C1 segment of cervical spinal cord (tissue), 14 donors: ENCODE measurements at places on chromosomes 4 and X.
A peak's percentile ranks its signal among the peaks of the same experiment; 100 is the strongest.

- DNase-seq = no peak
Observed at GRCh38 chr4:31998807-31999206, 1278.6 kb downstream of the PCDH7 start.

- DNase-seq = no peak
Observed at GRCh38 chrX:134990475-134990800, 353 bp upstream of the SMIM10 start.

- DNase-seq = no peak
Observed at GRCh38 chrX:101229170-101229569, 9.6 kb downstream of the DRP2 start.

- no peak for DNase-seq
Observed at GRCh38 chr4:26083987-26084386, 170.0 kb downstream of the SMIM20 start.

DNA sequence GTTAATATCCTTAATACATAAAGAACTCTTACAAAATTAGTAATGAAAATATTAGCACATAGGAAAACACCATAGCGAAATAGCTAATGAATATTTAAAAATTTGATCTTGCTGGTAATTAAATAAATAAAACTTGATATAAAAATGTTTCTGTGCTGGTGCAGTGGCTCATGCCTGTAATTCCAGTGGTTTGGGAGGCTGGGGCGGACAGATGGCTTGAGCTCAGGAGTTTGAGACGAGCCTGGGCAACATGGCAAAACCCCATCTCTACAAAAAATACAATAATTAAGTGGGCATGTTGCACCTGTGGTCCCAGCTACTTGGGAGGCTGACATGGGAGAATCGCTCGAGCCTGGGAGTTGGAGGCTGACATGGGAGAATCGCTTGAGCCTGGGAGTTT, 7.6 kb downstream of the FAM199X start:
- no peak for DNase-seq

GRCh38 chr4:186854256-186854655, 130.6 kb upstream of the FAT1 start:
- DNase-seq = no peak

- peak; percentile 29 for DNase-seq
Observed at GRCh38 chrX:31266203-31267076, 194.6 kb upstream of the FTHL17 start.

DNA sequence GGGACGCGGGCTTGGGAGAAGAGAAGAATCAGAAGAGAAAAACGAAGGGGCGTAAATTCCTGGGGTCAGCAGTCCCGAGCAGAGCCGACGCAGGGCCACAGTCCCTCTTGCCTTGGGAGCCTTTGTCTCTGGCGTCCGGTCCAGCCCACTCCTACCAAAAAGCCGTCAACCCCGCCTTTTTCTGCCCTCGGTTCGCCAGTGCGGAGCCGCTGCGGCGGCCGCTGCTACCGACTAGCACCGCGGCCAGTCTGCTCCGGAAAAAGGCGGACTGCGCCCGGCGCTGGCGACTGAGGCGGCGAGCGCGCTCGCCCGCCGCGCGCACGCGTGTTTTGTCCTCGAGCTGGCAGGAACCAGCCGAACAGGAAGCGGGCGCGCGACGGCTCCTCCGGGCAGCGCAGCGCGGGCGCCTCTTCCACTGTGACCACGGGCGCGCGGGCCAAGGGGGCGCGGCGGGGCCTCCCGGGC, 502 bp downstream of the HNRNPDL start:
- DNase-seq = no peak

GRCh38 chr4:63922146-63922545, 487.1 kb downstream of the TECRL start:
- no peak for DNase-seq

DNA sequence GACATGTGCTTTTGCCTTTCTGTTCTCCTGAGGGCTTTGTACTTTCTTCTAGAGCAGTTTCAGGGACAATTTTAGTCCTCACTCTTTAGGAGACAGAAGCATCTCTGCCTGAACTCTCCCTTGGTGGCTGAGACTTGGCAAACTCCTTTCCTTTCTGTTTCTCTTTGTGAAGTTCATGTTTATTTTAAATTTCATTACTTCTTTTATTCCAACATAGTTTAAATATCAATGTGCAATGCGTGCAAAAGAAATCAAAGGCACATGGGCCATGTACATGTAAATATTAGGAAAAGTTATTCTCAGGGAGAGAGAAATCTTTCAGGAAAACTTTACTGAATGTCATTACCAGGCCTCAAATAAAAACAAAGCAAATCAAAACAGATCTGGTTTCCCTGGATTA, 177.6 kb downstream of the RNF150 start:
- no peak for DNase-seq

DNA sequence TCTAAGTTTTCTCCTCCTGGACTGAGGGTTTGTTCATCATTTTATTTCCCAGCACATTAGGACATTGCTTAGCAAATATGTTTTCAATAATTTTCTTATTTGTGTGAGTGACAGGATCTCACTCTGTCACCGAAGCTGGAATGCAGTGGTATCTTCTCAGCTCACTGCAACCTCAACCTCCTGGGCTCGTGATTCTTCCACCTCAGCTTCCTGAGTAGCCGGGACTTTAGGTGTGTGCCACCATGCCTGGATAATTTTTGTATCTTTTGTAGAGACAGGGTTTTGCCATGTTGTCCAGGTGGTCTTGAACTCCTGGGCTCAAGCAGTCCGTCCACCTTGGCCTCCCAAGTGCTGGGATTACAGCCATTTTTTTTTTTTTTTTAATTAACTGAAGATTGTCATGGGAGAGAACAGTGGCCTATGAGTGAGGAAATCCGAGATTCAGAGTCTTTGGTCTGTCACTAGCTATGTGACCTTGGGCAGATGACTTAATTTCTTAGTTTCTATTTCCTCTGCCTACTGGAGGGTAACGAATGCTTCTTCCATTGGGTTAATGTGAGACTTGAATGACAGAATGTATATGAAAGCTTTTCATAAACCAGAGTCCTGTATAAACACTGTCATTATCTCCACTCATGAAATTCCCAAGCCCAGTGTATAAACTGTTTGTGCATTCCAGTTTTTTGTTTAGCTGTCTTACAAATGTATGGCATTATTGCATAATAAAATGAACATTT, 23.9 kb downstream of the MOB1B start:
- DNase-seq = no peak

DNA sequence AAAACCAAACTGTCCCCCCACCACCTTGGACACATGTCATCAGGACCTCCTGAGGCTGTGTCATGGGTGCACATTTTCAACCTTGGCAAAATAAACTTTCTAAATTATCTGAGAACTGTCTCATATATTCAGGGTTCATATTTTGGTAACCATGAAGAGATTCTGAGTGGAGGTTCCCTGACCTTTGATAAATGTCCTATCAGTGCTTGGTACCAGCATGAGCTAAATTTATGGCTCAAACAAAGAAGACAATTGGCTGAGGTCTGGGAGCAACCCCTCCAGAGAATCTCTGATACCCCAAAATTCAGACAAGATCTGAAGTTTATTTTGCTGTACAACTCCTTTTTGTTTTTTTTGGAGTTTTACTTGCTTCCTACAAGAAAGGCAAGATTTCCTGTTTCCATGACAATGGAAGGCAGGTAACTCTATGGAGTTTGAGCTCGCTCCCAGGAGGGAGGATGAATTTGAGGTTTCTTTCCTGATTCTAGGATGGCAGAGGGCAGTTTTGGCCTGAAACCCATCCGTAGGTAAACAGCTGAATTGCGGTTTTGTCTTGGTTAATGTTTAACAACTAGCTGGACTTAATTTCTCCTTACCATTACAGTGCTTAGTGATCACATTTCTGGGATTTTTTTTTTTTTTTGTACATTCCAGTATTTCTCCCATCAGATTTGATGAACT, 14.5 kb downstream of the UGT2B15 start:
- no peak for DNase-seq

GRCh38 chr4:129246910-129247461, 151.0 kb downstream of the C4orf33 start:
- no peak for DNase-seq
